ENCODE measurements at places on chromosomes 7 and 10.

DNA sequence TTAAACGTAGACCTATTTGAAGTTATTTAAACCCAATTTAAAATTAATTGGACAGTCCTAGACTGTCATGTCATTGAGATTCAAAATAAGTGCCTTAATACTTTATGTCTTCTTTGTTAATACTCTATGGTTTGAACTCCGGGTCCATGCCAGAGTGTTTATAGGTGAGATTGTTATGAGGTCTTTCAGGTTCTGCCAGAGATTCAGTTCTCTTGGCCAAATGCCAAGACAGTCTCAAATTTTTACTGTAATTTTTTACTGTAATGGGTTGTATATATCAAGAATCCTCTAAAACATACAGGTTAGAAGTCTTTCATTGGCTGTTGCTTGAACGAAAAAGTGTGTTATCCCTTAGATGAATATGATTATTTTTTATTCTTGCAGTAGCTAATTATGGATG is 3.9 kb downstream of the ADD3 start:
- DNase-seq, result no peak

- DNase-seq, result no peak
These were observed 190.0 kb upstream of the KLF6 start for GRCh38 chr10:3975016-3975415.

- DNase-seq, result no peak
These were observed 12.7 kb upstream of the AGR2 start for GRCh38 chr7:16817536-16817935.

DNA sequence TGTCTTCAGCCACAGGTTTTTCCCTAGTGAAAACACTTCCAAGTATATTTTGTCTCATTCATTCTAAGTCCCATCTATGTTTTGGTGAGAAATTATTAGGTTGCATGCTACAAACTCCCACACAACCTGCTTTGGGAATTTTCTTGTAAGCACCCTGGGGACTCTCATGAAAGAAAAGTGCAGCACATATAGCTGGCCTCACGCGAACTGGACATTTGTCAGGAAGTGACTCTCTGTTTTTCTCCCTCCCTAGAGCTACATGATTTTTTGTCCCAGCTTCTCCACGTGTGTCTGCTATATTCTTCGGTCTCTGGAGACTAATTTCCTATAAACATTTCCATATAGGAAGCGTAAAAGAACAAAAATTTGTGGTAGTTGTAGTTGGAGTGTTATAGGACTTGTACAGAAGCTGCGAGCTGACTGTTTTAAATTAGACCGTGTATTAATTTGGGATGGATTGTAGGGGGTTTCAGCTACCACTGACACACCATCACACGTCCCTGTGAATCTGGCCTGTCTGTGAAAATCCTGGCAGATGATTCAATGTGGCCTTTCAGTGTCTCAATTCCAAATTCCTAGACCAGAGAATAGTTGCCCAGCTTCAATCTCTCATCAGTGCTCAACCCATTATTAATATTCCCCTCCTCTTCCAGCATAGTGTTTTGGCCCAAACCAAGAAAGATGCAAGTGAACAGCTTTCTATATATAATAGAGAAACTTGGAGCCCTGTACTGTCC is 40.2 kb downstream of the ARL4A start:
- DNase-seq, result no peak

GRCh38 chr10:36017137-36017536 is 375.0 kb upstream of the FZD8 start:
- DNase-seq, result no peak

DNA sequence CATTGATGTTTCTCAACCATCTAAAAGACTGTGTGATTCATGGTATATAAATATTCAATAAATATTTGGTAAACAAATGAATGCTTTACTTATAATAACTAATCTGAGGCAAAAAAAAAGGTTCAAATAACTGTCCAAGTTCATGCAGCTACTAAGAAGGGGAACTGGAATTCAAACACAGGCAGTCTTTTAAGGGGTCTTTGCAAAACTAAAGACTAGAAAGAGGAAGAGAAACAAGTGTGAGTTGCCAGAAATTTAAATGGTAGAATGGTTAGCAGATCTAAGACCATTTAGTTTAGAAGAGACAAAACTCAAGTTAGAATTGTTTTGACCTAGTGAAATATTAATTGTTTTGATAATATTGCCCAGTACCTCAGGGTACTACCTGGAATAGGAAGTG is 642.0 kb upstream of the LRRN3 start:
- no peak for DNase-seq

GRCh38 chr7:97116308-97116707 is 1.2 kb upstream of the SDHAF3 start:
- DNase-seq, result no peak

- DNase-seq, result no peak
These were observed 103.0 kb upstream of the LSM8 start for GRCh38 chr7:118080947-118081346.

- DNase-seq, result no peak
These were observed 66.2 kb upstream of the MXI1 start for GRCh38 chr10:110141185-110141584.

GRCh38 chr10:78937800-78938694 is 130.7 kb upstream of the ZMIZ1 start:
- no peak for DNase-seq

DNA sequence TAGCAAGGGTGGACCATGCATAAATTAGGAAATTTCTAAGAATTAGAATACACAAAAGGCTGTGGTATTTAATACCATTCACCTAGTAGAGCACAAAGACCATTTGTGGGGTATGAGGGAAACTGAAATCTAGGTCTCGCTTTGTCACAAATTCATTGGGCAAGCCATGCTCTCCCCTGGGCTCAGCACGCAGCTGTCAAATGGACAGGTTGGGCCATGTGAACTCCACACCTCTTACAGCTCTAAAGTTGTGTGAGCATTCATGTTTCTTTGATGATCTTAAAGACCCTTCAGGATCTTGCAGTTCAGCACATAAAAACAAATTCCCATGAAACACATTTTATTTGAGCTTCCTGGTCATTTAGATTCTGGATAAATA is 121.3 kb downstream of the CHN2 start:
- DNase-seq, result no peak

- DNase-seq, result no peak
These were observed 92.7 kb upstream of the PFKP start for GRCh38 chr10:2974503-2975207.

DNA sequence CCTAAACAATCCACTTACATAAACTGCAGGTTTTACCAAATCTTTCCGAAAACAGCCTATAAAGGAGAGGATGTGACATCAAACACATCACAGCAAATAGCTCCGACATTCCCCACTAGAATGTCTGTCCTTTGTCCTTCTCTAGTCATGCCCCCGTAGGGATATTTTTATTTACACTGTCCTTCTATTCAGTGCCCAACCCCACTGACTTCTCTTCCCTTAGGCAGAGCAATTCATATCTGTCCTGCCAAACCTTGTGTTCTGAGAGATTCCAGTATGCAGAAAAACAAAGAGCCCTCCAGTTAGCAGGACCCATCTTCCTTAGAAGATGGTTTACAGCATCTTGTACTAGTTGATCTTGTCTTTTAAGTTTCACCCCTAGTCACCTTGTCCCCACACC is 5.4 kb upstream of the GLI3 start:
- no peak for DNase-seq

DNA sequence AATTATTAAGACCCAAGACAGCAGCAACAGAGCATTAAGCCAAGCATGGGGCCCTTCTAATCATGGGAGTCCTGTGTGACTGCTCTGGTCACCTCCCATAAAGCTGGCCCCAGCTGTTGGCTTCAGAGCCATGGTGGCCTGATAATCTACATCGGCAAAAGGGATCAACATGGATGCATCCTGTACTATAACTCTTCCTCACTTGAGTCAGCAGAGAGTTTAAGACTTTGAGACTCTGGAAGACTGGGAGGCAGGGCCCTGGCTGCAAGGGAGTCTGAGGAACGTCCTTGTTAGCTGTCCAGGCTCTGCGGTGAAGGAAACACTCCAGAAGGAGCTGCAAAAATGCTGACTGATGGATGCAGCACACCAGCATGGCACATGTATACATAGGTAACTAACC is 95.0 kb upstream of the KIAA1217 start:
- no peak for DNase-seq

DNA sequence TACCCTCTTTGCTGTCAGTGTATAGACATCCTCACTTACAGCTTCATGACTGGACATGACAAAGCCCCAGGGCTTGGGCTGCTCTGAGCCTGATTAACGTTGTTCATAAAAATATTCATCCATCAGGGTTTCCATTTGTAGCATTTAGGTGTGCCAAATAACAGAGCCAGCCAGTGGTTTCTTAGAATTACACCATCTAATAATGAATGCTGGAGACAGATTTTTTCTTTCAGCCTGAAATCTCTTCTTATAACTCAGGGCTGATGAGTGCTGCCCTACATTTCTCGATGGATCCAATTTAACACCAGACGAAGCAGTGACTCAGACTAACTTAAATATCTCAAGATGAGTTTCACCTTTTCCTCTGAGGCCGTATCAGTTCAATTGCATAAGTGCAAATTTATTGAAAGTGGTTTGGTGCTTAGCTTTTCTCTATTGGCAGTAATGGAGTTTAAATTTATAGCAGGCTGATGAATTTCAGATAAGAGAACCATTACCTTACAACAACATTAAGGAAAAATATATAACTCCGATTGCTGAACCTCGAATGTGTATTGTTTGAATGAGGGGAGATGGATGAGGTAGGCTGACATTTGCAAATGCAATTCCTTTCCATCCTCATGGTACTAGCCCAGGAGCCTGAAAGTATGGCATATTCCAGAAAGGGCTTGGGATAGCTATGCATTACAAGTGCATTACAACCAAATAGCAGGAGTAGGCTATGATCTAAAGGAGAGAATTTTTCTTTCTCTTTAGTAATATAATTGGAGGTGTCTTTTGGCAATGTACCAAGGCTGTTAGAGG is 900.6 kb downstream of the KCNMA1 start:
- DNase-seq, result no peak

DNA sequence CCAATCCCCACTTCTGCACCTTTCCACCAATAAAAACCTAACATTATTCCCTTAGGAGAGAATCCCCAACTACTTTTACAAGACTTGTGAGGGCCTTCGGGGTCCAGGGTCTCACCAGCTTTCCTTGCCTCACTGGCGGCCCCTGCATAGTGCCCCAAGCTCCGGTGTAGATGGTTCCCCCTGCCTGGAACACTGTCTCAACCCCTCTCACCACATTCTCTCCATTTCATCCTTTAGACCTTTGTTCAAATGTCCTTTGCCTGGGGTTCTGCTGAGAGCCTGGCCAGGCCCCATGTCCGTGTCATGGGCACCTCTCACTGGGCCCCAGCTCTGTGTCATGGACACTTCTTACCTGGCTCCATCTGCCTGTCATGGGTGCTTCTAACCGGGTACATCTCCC is 64.5 kb upstream of the SORCS3 start:
- no peak for DNase-seq

GRCh38 chr7:155553871-155554270 is 7.5 kb upstream of the CNPY1 start:
- no peak for DNase-seq

DNA sequence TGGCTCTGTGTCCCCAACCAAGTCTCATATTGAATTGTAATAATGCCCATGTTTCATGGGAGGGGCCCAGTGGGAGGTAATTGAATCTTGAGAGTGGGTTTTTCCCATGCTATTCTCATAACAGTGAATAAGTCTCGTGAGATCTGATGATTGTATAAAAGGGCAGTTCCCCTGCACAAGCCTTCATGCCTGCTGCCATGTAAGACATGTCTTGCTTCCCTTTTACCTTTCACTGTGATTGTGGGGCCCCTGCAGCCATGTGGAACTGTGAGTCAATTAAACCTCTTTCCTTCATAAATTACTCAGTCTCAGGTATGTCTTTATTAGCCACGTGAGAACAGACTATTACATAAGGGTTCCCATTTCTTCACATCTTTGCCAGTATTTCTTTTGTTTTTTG is 97.1 kb upstream of the CPXM2 start:
- no peak for DNase-seq

GRCh38 chr10:29465384-29465783 is 169.4 kb downstream of the SVIL start:
- no peak for DNase-seq

DNA sequence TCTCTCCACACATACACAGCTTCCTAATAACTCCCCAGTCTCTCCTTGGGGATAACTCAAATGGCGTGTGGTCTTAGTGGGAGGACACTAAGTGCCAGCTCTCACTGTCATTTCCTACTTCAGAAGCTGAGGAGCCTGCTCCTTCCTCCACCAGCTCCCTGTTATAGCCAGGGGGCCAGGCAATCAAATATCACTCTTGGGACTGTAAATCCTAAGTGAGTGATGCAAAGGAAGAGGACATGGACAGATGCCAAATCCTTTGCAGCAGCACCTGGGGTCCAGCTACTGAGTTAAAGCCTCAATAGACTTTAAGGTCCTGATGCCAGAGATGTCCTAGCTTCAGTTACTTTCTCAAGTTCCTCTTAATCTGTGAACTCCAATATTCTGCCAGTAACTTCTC is 34.1 kb downstream of the SEM1 start:
- no peak for DNase-seq

DNA sequence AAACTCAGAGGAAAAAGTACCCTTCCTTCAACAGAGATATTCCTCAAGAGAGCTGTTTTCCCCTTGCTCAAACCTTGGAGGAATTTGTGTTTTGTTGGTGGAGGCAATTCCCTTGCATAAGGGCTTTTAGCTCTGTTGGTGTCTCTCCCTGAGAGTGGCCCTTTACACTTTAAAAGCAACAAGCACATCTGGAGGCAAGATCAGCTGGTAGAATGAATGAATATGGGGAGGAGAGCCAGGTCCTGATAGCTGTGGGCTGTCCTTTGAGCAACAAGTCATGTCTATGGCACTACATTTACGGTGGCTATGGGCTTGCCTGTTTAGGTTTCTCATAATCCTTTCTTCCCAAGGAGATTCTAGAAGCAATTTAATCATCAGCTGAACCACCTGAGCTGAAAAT is 384.0 kb downstream of the SORCS3 start:
- no peak for DNase-seq

- no peak for DNase-seq
These were observed 123.9 kb upstream of the MGMT start for GRCh38 chr10:129343141-129343540.
